Tibial artery (tissue), 4 donors: ENCODE measurements at places on chromosomes 3 and 15.

DNA sequence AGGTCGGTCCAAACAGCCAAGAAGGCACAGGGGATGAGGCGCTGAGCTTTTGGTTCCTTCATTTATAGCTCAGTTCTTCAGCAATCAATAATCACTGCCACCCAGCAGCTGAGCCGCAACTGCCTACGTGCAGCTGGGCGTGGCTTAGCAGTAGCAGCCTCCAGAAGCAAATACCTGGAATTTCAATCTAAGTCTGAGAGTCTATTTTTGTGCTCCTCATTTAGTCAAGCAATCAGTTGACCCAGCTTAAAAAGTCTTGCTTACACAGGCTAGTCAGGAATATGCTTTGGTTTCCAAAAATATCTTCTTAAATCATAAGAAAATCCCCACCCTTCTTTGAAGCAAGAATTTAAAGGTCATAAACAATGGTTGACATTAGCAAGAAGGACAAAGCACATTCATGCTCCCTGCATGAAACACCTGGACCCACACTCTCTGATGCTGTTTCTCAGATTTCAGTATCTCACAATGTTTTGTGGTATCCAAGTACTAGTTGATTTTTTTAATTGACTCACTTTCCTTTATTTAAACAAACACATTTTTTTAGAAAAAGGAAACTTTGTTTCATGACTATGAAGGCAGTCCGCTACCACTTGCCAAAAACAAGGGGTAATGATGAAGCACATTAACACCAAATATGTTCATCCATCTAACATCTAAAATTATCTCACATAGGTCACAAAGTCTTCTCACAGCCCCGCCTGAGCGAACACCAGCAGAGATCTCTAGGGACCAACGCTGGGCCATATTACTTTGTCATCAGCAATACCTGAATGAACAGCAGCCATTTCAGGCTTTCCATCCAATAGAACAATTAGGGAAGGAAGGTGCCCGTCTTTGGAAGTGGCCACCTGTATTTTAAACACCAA lies 106.1 kb downstream of the OXNAD1 start:
- DNase-seq: no peak
- peak overlapping the region; percentile 52 for H3K27ac ChIP-seq
- H3K36me3 ChIP-seq: peaks cover 38% of the 10 kb centered on the region
- no peaks in the 10 kb centered on the region for H3K4me1 ChIP-seq

GRCh38 chr15:98884894-98885293 lies 122.7 kb downstream of the PGPEP1L start:
- no peaks in the 10 kb centered on the region for H3K36me3 ChIP-seq
- peak overlapping the region; percentile 69 for H3K27ac ChIP-seq
- H3K27me3 ChIP-seq: no peaks in the 10 kb centered on the region
- DNase-seq: no peak

DNA sequence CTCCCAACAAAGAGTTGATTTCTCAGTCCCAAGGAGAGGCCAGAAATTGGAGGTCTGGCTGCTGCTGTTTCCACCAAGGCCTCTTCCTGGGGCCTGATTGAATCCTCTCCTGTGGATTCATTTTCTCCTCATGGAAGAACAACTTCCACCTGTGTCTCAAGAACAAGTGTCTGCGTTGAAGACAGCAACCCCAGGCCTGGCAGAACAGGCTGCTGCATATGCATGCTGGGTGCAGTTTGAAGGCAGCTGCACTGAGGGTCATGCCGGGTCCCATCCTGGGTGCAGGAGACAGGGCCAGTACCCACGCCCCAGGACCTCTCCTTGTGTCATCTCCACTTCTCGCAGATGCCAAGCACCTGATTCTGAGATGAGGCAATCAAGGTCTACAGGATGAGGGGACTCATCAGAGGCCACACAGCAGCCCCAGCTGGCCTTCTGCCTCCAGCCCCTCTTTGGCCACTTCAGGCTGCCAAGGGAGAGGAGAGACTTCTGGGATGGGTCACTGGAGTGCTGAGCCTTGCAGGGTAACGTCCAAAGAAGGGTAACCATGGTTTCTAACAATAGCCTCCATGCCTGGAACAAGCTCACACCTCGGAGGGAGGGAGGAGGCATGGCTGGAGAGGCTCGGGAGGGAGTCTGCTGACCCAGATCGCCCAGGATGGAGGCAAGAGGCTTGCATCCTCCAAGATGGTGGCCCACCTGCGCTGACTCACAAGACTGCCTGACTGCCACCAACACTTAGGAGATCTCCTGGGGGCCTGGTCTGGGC lies 30.0 kb downstream of the HCN4 start:
- peaks cover 16% of the 10 kb centered on the region for H3K27me3 ChIP-seq
- H3K27ac ChIP-seq: no peak overlapping the region
- DNase-seq: no peak
- no peak overlapping the region for H3K4me3 ChIP-seq
- no peaks in the 10 kb centered on the region for H3K4me1 ChIP-seq

- no peaks in the 10 kb centered on the region for H3K4me1 ChIP-seq
- H3K4me3 ChIP-seq: no peak overlapping the region
- no peak overlapping the region for H3K27ac ChIP-seq
Measured at GRCh38 chr15:62966294-62967078, 76.1 kb upstream of the TPM1 start.

DNA sequence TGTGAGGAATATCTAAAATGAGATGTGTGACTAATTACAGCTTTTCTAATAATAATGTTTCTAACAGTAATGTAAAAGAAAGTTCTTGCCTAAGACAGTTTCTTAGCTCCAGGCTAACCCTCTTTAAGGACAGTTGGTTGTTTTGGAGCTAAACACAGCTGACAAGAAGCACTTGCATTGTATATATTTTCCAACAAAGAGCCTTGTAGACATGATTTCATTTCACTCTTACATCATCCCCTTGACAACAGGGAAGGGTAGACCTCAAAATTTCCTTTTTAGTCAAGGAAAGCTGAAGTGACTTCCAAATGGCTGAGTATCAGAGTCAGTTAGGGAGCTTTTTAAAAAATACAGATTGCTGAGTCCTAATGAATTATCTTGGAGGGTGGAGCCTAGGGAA lies 4.1 kb downstream of the ARID3B start:
- no peak overlapping the region for H3K4me3 ChIP-seq
- H3K4me1 ChIP-seq: peaks cover 33% of the 10 kb centered on the region
- no peaks in the 10 kb centered on the region for H3K27me3 ChIP-seq
- H3K27ac ChIP-seq: no peak overlapping the region
- peaks cover 15% of the 10 kb centered on the region for H3K36me3 ChIP-seq

DNA sequence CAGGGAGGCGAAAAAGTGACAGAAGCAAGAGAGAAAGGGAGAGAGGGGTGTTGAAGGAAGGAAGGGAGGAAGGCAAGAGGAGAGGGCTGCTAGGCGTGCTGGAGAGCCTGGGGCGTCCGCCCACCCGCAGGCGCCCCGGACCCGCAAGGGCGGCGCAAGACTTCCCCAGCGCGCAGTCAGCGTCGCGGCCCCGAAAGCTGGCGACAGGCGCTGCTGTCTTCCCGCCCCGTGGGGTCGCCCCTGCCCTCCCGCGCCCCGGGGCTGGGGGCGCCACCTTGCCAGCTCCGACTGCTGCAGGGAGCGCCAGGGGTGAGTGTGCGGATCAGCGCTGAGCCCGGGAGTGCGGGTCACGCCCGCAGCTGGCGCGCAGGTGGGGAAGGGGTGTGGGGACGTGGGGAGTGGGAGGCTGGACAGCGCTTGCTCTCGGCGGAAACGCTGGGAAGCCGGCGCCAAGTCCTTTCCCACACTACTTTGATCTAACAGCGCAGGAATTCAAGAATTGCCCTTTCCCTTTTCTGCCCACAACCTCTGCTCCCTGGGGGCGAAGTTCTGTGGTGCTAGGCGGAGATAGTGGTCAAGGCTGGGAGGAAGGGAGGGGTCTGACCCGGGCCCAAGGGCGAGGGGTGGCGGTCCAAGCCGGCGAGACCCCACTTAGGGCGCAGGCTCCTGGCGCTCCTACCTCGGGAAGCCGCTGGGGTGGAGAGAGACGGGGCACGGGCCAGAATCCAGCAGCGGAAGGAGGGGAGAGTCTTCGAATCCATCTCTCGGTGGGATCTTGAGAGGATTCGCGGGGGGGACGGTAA lies 266.1 kb downstream of the CGGBP1 start:
- H3K4me1 ChIP-seq: peaks cover 11% of the 10 kb centered on the region
- no peaks in the 10 kb centered on the region for H3K27me3 ChIP-seq
- no peak for DNase-seq
- peak within 1 kb of the TSS; percentile 40 for H3K4me3 ChIP-seq
- H3K36me3 ChIP-seq: no peaks in the 10 kb centered on the region
